ENCODE measurements at places on chromosomes 3 and 15.
A peak's percentile ranks its signal among the peaks of the same experiment; 100 is the strongest.

- peak; percentile 75 for DNase-seq
Measured at GRCh38 chr3:15331606-15332404, 581 bp downstream of the SH3BP5 start.

DNA sequence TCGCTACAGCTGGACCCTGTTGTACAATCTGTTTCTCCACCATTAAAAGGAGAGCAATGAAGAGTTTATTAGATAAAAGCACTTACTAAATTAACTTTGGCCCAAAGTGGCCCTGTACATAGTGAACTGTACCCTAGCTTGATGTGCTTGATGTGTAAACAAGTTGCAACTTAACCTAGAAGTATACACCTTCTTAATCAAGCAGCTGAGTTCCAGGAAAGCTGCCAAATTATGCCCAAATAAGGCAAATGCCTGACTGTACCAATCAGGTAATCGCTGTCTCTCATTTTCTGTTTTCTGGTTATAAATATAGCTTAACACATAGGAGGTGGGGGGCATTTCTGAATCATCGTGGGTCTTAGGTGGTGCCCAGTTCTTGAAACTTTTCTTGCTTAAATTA, 704.8 kb upstream of the CBLB start:
- DNase-seq = no peak

DNA sequence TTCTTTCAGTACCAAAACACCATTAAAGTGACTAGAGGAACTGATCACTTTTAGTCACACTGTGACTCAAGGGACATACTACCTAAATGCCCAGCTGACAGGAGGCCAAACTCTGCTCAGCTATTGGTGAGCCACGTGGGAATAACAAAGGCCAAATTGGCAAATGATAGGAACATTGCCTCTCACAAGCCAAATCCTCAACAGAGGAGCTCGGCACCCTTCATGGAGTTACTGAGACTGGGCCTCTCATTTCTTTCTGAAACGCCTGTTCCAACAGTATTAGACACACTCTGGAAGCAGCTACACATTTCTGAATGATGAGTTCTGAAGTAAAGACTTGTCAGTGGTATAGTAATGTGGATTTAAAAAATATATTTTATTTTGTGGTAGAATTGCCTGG, 166.0 kb upstream of the COL8A1 start:
- no peak for DNase-seq

DNA sequence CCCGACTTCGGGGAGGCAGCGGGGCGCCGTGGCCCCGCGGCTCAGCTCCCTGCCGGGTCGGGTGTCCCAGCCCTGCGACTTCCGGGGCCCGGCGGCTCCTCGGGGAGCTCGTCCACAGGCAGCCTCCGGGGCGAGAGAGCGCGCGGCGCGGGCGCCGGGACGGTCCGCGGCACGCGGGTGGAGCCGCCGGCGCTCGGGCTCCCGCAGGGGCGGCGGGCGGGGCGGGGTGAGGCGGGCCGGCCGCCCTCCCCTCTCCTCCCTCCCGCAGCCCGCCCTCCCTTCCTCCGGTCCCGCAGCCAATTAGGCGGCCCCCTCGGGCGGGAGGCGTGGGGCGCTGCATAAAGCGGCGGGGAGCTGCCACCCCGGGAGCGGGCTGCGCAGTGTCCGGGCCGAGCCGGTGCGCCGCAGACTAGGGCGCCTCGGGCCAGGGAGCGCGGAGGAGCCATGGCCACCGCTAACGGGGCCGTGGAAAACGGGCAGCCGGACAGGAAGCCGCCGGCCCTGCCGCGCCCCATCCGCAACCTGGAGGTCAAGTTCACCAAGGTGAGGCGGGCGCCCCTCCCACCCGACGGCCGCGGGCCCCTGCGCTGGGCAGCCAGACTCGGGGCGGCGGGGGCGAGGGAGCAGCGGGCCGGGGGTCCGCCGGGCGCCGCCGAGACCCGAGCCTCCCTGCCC, at the start of gene ALDH1A3:
Gene ALDH1A3 (plus strand): TSS at position 368 of the 675 bp plus-strand sequence. CDS start 77 bp downstream, at position 445.
- DNase-seq = peak; percentile 82

DNA sequence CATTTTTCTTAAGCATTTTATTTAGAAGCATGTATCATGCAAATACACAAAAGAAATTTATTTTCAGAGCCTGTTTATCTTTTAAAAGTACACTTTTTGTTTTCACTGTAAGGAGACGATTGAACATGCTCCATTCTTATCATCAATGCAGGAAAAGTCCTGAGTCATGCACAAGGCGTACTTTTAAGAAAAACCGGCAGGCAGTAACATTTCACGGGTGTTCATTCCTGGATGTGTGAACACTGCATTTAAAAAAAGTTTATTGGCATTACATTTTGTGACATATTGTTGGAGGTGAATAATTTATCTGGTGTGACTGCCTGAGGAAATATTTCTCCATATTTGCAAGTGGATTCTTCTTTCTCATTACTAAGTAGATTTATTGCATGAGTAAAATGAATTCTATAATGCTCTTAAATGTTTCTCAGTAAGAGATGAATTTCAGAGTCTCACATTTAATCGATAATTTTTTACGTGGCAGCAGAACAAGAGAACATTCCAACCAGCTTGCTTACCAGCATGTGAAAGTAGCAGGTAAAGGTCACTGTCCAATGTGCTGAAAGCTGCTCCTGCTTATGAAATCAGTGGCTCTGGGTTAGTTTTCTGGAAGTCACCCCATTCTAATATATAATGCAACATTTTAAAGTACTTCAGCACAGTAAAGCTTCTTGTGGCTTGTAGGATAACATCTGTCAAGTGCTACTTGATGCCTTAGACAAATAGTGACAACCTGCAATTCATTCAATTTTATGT, 87.0 kb downstream of the SV2B start:
- DNase-seq = no peak

DNA sequence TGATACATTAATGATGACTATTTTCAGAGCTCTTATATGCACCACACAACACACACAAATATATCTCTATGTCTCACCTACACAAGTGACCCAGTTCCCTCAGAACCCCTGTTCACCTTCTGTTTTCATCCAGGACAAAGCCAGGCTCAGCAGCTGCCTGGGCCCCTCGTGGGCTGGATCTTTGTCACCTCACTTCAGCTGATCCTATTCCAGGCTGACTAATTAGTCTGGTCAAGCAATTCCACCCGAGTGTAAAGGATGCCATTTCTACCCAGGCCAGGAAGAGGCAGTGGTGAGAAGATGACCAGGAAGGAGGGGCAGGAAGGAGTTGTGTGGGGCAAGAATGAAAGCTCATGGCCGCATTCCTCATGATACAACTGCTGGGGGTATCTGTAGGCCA, 62.3 kb downstream of the DHX30 start:
- DNase-seq = no peak

- no peak for DNase-seq
Measured at GRCh38 chr3:191549357-191549756, 88.4 kb downstream of the PYDC2 start.

GRCh38 chr3:46755646-46756045, 38.0 kb upstream of the PRSS50 start:
- no peak for DNase-seq

DNA sequence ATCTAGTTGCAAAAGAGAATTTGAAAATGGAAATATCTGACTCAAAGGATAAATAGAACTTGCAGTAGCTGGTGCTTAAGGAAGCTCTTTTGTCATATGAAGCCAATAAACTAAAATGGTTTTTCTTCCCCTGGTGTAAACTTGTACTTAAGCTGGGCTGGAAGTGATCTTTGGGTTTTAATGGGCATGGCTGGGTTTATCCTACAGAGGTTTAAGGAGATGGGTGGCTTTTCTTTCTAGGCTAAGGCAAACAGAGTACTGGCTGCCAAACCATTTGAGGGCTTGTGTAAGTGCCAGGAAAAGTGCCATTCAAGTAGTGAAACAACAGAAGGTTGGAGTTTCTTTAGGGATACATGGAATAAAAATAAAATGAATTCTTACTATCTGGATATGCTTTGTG, 12.1 kb upstream of the UTS2B start:
- DNase-seq = no peak

GRCh38 chr15:68405378-68406250, 26.3 kb downstream of the ITGA11 start:
- DNase-seq = no peak

DNA sequence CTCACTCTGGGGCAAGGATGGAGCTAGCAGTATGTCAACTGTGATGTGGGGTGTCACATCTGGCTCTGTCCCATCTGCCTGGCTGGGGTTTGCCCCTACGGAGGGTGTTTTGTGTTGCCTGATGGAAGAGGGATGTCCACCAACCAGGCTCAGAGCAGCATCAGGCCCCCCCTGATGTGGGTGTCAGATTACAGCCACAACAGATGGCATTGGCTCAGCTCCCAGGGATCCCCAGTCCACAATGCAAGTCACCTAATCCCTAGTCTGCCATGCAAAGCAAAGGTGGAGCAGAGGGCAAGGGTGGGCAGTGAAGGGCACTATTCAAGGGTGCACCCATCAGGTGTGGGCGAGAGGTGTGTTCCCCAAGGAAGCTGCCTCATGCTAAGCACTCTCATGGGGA, 48.9 kb upstream of the AMOTL2 start:
- DNase-seq = peak; percentile 90

DNA sequence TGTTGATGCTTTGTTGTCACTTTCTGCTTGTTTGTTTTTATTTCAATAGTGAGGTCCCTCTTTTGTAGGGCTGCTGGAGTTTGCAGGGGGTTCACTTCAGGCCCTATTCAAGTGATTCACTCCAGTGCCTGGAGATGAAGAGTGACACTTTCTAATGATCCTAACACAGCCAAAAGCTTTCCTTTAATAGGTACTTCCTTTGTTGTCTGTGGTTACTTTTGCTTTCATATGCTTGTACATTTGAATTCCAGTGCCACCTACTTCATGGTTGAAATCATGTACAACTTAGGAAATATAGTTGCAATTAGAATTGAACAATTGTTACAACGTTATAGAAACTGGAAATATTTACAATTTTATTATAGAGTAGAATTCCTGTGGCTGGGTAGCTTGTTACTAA, 466.8 kb upstream of the EPHA3 start:
- no peak for DNase-seq

- DNase-seq = no peak
Measured at GRCh38 chr15:27595211-27595610, 503.9 kb downstream of the OCA2 start.

DNA sequence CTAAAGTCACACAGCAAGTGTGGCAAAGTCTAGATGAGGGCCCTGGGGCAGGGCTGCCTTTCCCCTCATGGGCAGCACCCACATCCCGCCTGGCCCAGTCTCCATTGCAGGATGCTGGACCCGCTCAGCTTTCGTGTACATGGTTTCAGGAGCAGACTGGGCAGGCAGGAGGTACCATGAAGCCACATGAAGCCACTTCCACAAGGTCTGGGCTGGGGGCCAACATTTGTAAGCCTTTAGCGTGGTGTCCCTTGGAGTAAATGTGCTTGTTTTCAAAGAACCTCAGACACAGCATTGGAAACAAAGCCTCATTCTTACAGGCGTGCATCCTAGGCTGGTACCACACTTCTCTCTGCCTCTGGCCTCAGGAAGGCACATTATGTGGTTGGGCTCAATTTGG, 34.5 kb downstream of the UMPS start:
- no peak for DNase-seq

DNA sequence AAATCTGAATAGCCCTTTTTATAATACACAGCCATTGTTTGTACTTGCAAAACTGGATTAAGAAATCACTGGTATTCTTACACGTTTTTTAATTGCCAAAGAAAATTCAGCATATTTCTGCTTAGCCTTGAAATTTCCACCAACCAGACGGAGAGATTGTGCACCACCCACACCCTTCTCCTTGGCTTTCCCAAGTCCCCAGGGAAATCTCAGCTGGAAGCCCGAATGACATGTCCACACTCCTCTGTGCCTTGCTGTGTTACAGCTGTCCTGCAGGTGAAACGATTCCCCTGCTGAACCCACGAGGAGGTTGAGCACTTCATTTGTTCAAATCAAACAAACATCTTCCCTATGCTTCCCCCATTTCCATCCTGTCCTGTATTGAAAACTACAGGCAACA, 49.6 kb upstream of the PPARG start:
- no peak for DNase-seq

GRCh38 chr3:105367406-105368213, 901 bp downstream of the ALCAM start:
- peak; percentile 17 for DNase-seq

- no peak for DNase-seq
Measured at GRCh38 chr3:81277853-81278252, 483.6 kb downstream of the GBE1 start.

GRCh38 chr3:184523825-184524615, 37.6 kb upstream of the EPHB3 start:
- no peak for DNase-seq

- no peak for DNase-seq
Measured at GRCh38 chr3:158801201-158801600, 653 bp upstream of the MFSD1 start.

GRCh38 chr3:89795506-89795905, 688.1 kb downstream of the EPHA3 start:
- no peak for DNase-seq

DNA sequence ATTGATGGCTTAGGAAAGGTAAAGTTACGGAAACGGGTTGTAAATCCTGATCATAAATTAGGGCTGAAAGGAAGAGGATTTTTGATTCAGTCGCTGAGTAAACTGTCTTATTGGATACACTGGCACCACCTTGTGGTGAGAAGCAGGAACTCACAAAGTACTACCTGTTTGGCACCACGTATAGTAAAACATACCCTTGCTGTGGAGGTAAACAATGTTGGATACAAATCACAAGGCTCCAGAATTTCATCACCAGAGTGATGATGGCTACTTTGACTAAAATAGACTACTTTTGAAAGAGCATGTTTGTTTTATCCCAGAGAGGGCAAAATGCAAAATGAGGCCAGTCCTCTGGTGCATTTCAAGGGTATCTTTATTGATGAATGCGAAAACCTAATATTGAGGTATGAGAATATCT, 216.9 kb downstream of the IGSF11 start:
- DNase-seq = peak; percentile 60

DNA sequence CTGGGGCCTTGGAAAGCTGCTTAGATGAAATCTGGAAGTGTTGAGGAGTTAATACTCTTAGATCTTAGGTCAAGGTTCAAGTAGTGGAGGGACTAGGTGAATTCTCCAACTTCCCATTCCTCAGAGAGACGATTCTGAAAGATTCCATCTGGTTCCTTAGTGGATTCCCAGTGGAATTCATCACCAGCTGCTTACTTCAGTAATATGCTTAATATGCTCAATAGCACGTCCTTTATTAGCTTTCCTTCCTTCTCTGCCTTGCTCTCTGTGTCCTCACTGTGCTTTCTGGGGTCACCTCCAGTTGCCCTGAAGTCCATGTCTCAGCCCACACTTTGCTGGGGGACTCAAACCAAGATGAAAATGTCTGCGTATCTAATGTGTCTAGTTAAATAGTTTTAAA, 31.0 kb downstream of the CEP63 start:
- DNase-seq = peak; percentile 55

DNA sequence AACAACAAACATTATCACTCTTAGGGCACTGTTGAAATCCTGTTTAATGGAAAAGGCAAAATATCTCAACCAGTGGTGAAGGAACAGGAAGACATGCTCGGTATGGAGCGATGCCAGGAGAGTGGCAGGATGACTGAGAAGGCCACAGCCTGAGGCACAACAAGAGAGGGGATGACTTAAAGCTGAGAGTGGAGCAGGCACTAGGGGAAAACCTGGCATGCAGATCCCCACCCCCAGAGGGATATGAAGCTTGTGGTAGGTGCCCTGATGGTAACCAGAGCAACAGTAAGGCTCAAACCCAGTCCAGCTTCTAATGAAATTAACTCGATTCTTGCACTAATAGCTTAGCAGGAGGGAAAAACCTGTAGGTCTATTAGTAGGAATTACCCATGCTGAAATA, 40.4 kb downstream of the LYSMD4 start:
- no peak for DNase-seq

GRCh38 chr15:73751511-73751898, 1.6 kb downstream of the INSYN1 start:
- no peak for DNase-seq

GRCh38 chr15:67803299-67803698, 22.0 kb upstream of the SKOR1 start:
- DNase-seq = no peak
